A549 treated with AZD2906 at 1 μM for 4 hours (cell line): ENCODE measurements at places on chromosomes 3 and 15. TPM values are rescaled to one million over a fixed set of nuclear protein-coding genes. Genes with fewer than 3 reads are reported as not detected.

ACTC1 gene
- total RNA-seq, result 0.08 to 0.46 TPM (median 0.22 TPM) in 5 replicates

ZMYND10 gene
- 0.91 to 1.8 TPM (median 1.2 TPM) in 5 replicates for total RNA-seq

MEX3B gene
- 3.6 to 4.6 TPM (median 4.0 TPM) in 5 replicates for total RNA-seq

KCNAB1 gene
- not detected in 5 replicates for total RNA-seq

LNP1 gene
- 0.72 to 1.2 TPM (median 0.80 TPM) in 5 replicates for total RNA-seq

CCR2 gene
- not detected in 5 replicates for total RNA-seq

PLSCR5 gene
- total RNA-seq, result not detected in 5 replicates

THSD4 gene
- total RNA-seq, result 22.9 to 26.2 TPM (median 24.7 TPM) in 5 replicates

KIF15 gene
- total RNA-seq, result 7.4 to 12.6 TPM (median 7.8 TPM) in 5 replicates

FBXW12 gene
- not detected in 5 replicates for total RNA-seq

DPPA2 gene
- not detected in 5 replicates for total RNA-seq

UCN2 gene
- total RNA-seq, result 5.9 to 8.7 TPM (median 8.2 TPM) in 5 replicates

TMEM158 gene
- 6.3 to 11.3 TPM (median 10.0 TPM) in 5 replicates for total RNA-seq

GPR149 gene
- total RNA-seq, result not detected in 5 replicates

MOBP gene
- total RNA-seq, result 0.02 to 0.18 TPM (median 0.10 TPM) in 5 replicates

CCR3 gene
- not detected in 5 replicates for total RNA-seq

MYL3 gene
- 0.07 to 0.12 TPM (median 0.10 TPM) in 3 of 5 replicates, not detected in the others for total RNA-seq

TRAK1 gene
- total RNA-seq, result 15.0 to 16.6 TPM (median 16.3 TPM) in 5 replicates

KBTBD8 gene
- total RNA-seq, result 0.44 to 1.4 TPM (median 0.53 TPM) in 5 replicates

SLC24A5 gene
- not detected in 5 replicates for total RNA-seq

NR2E3 gene
- 0.16 to 0.34 TPM (median 0.21 TPM) in 5 replicates for total RNA-seq

PLIN1 gene
- total RNA-seq, result 0.06 to 0.11 TPM (median 0.09 TPM) in 5 replicates

CDC25A gene
- 8.4 to 9.3 TPM (median 8.9 TPM) in 5 replicates for total RNA-seq

PIF1 gene
- 9.8 to 17.7 TPM (median 16.7 TPM) in 5 replicates for total RNA-seq

TAGLN3 gene
- total RNA-seq, result 0.05 TPM in 1 of 5 replicates, not detected in the others

MYH15 gene
- 0.06 to 0.15 TPM (median 0.09 TPM) in 5 replicates for total RNA-seq

NCBP2 gene
- total RNA-seq, result 39.8 to 46.2 TPM (median 41.7 TPM) in 5 replicates

CAND2 gene
- total RNA-seq, result 0.26 to 0.37 TPM (median 0.33 TPM) in 5 replicates

MASP1 gene
- 0.11 to 0.27 TPM (median 0.17 TPM) in 3 of 5 replicates, not detected in the others for total RNA-seq

KLHL6 gene
- 0.01 TPM in 1 of 5 replicates, not detected in the others for total RNA-seq

LRRIQ4 gene
- not detected in 5 replicates for total RNA-seq

EXD1 gene
- total RNA-seq, result 0.14 to 0.17 TPM (median 0.14 TPM) in 3 of 5 replicates, not detected in the others

CIDEC gene
- total RNA-seq, result 75.0 to 98.5 TPM (median 81.8 TPM) in 5 replicates

SPINK8 gene
- total RNA-seq, result not detected in 5 replicates

SLC12A8 gene
- 1.3 to 2.3 TPM (median 1.6 TPM) in 5 replicates for total RNA-seq

MORC1 gene
- total RNA-seq, result not detected in 5 replicates

MST1R gene
- total RNA-seq, result 4.5 to 6.4 TPM (median 6.1 TPM) in 5 replicates

XRN1 gene
- total RNA-seq, result 3.3 to 5.0 TPM (median 4.3 TPM) in 5 replicates

GP5 gene
- 0.01 to 0.02 TPM in 2 of 5 replicates, not detected in the others for total RNA-seq
